ENCODE measurements at places on chromosomes 2 and 18. TPM values are rescaled to one million over a fixed set of nuclear protein-coding genes. Genes with fewer than 3 reads are reported as not detected.

DNA sequence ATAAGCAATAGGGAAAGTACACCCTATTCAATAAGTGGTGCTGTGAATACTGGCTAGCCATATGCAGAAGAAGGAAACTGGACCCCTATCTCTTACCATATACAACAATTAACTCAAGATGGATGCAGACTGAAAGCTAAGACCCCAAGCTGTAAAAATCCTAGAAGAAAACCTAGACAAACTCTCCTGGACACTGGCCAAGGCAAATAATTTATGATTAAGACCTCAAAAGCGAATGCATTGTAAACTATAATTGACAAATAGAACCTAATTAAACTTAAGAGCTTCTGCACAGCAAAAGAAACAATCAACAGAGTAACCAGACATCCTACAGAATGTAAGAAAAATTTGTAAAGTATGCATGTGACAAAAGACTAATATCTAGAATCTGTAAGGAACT lies 41.1 kb upstream of the ASXL3 start:
- DNase-seq: no peak

DNA sequence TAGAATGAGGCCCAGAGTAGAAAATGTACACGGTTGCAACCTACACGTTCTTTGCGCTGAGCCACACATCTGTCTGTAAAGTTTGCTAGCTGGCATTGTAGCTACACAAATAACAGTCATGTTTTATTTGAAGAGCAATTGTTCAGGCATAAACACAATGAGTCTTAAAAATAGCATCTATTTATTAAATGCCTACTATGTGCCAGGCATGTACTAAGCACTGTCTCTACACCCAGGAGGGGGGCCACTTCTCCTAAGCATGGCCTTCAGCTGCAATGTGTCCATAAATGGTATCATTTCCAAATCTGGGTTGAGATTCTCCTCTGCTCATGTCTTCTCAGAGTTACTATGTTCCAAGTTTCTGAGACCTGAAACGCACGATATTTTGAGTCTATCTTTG lies 156.1 kb upstream of the LMAN1 start:
- no peak for DNase-seq

DNA sequence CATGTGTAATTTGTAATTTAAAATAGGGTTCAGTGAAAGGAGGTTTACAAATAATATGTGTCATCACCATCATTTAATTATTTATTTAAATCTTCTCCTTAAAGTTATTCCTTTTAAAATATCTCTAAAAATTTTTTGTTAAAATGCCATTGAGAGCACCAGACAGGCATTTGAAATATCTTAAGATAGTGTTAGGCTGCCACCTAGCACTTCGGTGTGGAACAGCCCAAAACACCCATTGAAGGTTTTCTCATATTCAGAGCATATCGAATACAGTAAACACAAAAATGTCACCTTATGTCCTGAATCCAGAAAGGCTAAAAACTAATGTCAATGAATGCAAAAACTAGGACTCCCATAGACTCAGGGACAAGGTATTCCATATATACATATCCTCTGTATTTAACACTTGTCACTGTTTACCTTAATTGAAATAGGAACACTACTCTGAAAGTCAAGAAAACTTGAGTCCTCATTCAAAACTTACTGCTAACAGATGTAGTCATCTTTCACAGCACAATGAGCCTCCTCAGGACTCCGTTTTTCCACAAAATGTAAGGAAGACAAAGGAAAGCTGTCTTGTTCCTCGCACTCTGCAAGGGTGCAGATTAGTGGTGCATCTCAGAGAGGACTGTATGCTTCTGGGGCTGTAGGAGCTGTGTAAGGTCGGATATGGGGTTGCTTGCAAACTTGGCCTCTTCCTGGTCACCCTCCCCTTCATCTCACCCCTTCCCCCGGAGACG lies 329.5 kb downstream of the PAX3 start:
- DNase-seq: no peak

- DNase-seq: no peak
These were observed 448.9 kb upstream of the MEIS1 start for GRCh38 chr2:65985986-65986385.

- DNase-seq: no peak
These were observed 184.2 kb downstream of the PIEZO2 start for GRCh38 chr18:10965119-10965518.

GRCh38 chr18:23719634-23720201 lies 30.5 kb downstream of the LAMA3 start:
- DNase-seq: no peak

GRCh38 chr2:72778410-72778809 lies 47.4 kb downstream of the EXOC6B start:
- DNase-seq: no peak

DNA sequence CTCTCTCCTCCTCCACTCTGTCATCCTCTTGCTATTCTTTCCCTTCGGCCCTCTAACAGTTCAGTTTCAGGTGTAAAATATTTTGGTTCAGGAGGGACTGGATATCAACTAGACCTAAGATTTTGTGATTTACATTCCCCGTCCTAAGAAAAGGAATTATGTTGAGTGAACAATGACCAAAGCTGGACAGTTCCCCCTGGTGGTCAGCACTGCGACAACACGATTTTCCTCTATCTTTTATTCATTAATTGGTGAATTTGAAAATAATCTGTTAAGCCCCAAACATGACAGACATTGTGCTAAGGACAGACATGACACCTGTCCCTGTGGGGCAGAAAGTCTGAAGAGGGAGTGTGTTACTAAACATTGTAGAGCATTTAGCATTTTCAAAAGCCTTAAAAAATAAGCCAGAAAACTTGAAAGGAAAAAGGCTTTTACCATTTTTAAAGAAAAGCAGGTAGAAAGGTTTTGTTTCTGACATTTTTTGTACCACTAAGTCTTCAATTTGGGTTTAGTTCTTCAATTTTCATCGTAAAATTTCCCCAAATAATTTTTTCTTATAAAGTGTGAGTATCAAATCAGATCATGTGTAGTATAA lies 28.4 kb upstream of the GTF2A1L start:
- DNase-seq: no peak

DNA sequence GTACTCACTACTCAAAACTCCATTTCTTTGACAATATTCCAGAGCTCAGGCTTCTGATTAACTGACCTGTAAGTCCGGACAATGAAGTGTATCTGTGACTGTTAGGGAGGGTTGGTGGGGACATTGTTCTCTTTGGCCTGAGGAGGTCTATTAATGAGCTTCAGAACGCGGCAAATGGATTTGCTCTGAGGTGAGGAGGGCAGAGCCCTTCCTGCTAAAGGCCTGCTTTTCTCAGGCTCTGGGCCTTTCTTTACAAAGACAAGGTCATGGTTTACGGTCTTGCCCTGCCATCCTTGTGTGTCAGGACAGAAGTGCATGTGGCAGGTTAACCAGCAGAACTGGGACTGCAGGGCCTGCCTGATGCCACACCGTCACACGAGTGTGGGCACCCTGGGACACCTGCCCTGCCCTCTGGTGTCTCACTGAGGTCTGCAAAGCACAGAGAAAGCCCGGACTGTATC lies 7.2 kb downstream of the ALKAL2 start:
- DNase-seq: no peak

- no peak for DNase-seq
These were observed 546.7 kb downstream of the EPHA4 start for GRCh38 chr2:221025398-221025797.

DNA sequence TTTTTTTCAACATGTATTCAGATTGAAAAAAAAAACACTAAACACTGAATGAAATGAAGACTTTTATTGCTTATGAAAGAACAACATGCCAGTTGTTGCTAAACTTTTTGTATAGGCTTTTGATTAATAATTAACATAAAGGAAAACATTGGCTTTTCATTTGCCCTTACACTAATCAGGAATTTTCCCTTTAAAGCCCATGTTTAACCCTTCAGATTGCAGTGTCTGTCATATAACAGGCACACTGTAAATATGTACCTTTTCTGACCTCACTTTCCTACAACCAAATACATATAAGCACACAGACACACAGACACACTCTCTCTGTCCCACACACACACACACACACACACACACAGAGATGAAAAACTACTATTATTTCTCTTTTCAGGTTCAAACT lies 84.4 kb downstream of the MAP2 start:
- no peak for DNase-seq

DNA sequence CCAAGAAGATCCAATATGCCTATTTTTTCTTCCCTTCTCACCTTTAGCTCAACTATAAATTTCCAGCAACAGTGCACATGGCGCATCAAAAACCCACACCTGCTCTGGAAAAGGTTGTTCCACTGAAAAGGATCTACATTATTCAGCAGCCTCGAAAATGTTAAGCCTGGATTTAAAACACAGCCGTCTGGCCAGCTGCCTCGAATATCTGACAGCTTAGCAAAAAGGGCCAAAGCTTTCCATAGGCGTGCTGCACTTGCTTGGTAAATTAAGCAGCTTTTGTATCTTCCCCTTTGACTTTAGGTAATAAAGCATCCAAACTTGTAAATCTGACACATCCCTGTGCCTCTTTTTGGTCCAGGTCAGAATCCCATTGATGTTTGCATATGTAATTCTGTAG lies 20.5 kb downstream of the DAPL1 start:
- DNase-seq: no peak

DNA sequence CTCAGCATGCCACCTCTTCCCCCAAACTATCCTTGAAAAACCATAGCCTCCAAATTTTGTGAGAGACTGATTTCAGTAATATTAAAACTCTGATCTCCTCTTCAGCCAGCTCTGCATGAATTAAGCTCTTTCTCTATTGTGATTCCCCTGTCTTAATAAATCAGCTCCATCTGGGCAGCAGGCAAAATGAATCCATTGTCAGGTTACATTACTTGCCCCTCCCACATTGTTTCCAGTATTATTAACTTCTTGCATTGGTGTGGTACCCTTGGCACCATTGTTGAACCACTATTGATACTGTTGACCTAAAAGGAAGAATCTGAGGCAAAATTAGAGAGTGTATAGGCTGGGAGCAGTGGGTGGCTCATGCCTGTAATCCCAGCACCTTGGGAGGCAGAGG lies 512.2 kb upstream of the VRK2 start:
- DNase-seq: no peak

DNA sequence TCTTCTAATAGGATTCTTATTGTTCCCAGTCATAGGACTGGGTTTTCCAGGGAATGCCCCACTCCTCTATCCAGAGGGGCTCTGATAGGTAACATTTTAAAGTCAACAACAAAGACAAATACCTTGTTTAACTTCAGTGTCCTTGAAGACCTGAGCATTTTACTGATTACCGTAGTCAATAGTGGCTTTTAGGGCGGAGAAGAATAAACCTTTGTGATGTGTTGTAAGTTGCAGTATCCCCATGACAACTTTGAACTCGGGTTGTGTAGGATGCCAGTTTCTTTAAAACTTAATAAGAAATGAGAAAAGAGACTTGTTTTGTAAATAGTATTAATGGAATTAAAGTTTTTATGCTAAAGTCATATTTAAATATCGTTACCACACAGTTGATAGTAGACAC lies 6.0 kb downstream of the GATA6 start:
- DNase-seq: no peak

DNA sequence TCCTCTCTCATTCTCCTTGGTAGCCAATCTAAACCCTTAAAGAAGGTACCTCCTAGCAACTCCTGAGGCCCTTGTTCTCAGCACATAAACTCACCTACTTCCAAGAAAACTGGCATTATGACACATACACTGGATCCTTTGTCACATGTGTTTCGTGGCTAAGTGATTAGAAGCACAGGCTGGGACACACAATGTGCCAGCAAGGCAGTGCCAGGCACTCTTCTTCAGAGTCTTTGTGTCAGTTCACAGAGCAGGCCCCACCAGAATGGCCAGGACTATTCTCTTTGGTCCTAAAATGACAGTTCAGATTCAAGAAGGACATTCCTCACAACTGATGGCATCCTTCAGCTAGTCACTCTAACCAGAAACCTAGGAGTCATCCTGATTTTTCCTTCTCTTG lies 40.3 kb downstream of the SMC6 start:
- DNase-seq: no peak

- DNase-seq: no peak
These were observed 226.8 kb upstream of the CHST9 start for GRCh38 chr18:27411911-27412310.

GRCh38 chr2:15750822-15751329 lies 159.2 kb downstream of the DDX1 start:
- DNase-seq: no peak

GRCh38 chr2:168470320-168471162 lies 14.5 kb downstream of the CERS6 start:
- no peak for DNase-seq

DNA sequence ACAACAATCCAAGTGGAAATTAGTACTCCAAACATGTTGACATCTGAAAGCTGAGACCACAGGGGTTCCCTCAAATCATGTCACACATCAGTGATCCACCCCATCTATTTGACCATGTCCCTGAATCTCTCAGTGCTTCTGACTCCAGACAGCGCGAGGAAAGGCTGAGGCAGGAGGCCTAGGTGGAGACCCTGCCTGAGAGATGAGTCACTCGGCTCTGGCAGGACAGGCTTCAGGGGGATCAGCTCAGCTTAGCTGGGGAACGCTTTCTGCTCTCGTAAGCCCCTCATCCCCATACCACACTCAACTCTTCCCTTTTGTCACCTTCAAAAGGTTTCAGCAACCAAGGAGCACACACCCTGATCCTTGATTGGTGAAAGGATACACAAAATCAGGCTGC lies 5.8 kb upstream of the FAM228A start:
- no peak for DNase-seq

HOXD9 gene
- 2.1 TPM for total RNA-seq

GNAL gene
- total RNA-seq: 20.7 TPM

NT5DC4 gene
- not detected for total RNA-seq

TTN gene
- total RNA-seq: 8.6 TPM

INHBB gene
- 0.10 TPM for total RNA-seq

NPC1 gene
- 41.2 TPM for total RNA-seq

LAPTM4A gene
- total RNA-seq: 160 TPM

GAL3ST2 gene
- total RNA-seq: 42.4 TPM

SCG2 gene
- total RNA-seq: 4.2 TPM
